ENCODE measurements at places on chromosomes 2 and 18.

DNA sequence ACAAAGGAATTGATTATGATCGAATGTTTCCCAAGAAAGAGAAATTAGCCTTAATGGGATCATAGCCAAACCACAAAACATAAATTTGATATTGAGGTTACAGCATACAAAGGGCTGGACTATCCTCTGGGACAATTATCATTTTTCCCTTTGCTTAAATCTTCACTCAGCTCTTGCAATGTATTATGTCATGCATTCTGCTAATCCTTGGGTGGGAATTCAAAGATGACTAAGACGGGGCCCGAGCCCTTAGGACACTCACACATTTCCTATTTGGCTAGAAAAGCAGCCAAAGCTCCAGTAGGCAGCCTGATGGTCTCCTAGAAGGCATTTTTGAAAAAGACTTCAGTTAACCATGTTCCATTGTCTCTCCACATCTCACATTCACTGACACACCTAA lies 17.2 kb upstream of the NMI start:
- DNase-seq = no peak

- DNase-seq = peak; percentile 67
Observed at GRCh38 chr2:98508709-98509066, 64.0 kb downstream of the INPP4A start.

- DNase-seq = no peak
Observed at GRCh38 chr2:26202981-26203490, 30.1 kb downstream of the GAREM2 start.

GRCh38 chr2:229731916-229732315 lies 17.6 kb upstream of the DNER start:
- DNase-seq = peak; percentile 37

DNA sequence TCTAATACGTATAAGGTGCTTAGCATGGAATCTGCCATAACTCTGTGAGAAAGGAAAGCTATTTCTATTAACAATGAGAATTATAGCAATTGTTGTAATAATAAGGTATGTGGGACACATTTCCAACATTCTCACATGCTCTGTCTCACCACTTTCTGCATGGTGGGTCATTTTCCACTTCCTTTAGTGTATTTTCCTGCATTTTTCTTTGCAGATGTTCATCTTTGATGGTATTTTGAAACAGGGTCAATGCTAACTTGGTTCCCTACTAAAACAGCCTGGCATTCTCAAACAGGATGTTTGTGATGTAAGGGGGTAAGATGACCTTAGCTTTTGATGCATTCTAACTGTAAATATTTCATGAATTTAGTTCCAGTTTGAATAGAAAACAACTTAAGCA lies 54.7 kb downstream of the MYO1B start:
- no peak for DNase-seq

- DNase-seq = no peak
Observed at GRCh38 chr2:60882971-60883753, 1.8 kb downstream of the REL start.

DNA sequence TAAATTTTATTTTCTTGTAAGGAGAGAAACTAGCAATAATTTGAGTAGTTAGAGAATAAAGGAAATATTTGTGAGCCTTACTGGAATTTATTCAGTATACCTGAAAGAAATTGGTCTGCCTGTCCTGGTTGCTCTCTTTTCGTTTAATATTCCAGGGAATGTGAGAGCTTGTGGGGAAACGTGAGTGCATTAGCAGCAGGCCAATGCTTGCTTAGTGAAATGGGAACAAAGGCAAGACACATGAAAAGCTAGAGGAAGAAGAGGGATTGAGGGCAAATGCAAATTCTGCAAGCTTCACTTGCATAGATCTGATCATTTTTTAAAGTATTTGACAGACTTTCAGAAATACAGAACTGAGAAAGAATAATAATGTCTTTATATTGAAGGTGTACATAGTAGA lies 111.0 kb downstream of the ERBB4 start:
- no peak for DNase-seq

DNA sequence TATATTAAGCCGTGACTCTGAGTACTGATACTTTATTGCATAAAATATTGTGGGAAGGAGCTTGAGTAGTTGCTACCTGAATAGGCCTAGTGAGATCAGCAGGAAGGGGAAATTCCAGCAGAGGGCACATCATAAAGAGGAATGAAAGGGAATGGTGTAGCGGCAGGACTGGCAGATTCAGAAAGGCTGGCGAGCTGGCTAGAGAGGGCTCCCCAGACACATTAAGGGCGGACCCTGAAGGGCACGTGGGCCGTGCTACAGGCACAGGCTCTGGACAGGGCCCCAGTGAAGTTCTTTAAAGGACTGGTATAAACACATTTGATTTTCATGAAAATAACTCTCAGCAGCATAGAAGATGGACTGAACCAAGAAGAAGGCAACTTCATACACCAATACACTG lies 43.0 kb downstream of the PTPN2 start:
- DNase-seq = no peak

DNA sequence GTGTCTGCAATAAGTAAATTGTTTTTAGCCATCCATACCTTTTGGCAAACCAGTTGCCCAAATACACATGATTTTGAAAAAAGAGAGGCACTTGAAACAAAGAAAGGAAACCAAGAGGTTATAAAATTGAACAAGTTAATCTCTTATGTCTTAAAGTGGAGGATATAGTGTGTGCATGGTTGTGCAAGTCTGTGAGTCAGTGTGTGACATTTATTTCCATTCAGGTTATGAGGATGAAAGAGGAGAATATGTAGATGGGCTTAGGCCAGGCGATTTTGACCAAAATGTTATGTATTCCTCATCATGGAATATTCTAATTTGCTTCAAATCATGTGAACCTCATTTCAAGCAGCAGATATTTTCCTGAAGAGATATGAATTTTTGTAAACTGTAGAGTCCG lies 123.3 kb downstream of the SETBP1 start:
- DNase-seq = no peak

DNA sequence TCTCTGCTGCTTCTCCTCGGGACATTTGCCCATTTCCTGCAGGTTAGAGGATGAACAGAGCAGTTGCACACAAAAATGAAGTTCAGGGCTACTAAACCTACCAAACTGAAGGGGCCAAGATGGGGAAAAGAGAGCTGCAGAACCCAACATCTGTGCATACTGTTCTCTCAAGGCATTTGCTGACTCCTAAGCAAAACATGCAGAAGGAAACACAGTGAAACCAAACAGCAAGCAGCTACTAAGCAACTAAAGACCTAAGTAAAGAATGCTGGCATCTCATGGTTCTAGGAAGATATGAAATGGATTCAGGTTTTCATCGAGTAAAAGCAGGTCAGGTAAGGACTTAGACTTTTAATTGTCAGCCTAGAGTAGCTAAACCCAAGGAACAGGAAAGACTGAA lies 111.9 kb upstream of the SYT4 start:
- no peak for DNase-seq

GRCh38 chr2:144249035-144249637 lies 270.8 kb downstream of the ZEB2 start:
- no peak for DNase-seq

GRCh38 chr2:240581811-240582210 lies 4.7 kb upstream of the CAPN10 start:
- no peak for DNase-seq

DNA sequence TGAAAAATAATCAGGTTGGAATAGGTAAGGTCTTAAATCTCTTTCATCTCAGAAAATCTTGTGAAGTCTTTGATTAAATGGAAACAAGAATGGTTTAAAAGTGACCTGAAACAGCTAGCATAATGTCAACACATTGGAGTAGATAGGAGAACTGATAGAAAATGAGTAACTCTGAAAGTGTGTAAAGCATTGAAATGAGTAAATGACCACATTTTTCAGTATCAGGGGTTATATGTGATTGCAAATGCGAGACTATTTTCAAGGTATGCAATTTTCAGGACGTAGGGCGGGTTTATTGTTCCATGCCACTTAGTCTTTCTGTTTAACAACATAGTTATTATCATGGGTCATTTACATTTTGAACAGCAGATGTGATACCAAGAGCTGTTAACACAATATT lies 1383.2 kb downstream of the LRP1B start:
- DNase-seq = no peak

DNA sequence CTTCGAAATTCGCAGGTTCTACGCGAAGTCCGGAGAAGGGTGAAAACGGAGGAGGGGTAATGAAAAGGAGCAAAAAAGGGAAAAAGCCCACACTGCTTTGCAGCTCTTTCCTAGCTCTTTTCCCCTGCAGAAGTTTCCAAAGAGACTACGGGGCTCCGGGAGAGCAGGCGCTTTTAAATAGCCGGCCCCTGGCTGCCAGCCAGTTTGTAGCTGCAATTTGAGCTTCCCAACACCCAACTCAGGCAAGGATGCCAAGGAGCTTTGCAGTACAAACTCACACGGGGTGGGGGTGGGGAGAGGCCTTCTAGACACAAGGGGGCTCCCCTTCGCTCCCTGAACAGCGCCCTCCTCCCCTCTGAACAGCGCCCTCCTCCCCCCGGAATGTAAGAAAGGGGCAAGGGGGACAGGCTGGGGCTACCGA lies at the start of gene IGFBP5:
Gene IGFBP5 (minus strand): TSS at position 149 of the 421 bp plus-strand sequence. CDS start 774 bp downstream, outside the sequence.
- peak; percentile 95 for DNase-seq

DNA sequence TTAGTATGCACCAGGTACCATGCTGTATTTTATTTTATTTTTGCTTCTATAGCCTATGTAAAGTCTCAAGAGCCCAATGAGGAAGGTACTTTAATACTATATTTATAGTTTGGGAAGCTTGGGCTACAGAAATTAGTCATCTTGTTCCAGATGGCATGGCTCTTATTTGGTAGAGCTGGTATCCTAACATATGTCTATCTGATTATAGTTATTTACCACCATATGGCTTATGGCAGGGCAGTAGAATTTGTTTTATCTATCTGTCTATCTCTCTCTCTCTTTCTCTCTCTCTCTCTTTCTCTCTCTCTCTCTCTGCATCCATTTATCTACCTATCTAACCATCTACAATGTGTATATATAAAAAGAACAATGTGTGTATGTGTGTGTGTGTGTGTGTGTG lies 1293.7 kb upstream of the SLC39A10 start:
- no peak for DNase-seq

DNA sequence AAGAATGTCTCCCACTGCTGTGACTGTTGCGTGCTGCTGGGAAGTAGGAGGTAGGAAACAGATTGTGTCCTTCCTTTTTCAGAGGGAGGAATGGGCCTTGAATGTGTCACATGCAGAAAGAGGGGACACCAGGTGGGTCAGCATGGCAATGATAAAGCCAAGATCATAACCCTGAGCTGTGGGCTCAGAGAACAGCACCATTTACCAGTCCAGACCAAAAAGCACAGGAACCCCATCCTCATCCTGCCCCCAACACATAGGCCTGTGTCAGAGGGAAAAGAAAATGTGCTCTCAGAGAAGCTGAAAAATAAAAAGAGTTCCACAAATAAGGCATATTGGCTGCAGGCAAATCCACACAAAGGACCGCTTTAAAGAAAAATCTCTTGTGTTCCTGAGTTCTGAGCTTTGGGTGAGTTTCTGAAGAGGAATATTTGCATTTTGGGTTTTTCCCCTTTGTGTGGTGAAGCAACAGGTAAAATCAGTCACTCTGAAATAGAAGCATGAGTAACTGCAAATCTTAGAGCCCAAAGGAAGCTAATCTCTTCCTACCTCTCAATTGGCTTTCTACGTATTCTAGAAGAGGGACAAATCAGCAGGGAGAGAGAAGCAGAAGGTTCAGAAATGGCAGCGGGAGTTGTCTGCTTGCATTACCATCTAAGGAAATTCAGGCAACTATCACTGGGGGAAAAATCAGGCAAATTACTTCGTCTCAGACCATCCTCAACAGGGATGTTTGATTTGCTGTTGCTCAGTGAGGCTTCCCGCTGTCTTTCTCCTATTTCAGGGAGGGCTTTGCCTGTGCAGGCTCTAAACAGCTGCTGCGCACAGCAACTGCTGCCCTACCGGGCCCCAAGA lies 106.8 kb downstream of the BCL11A start:
- no peak for DNase-seq

GRCh38 chr2:73291461-73292315 lies 1.7 kb downstream of the EGR4 start:
- DNase-seq = no peak

- no peak for DNase-seq
Observed at GRCh38 chr2:71235930-71236587, 9.2 kb upstream of the PAIP2B start.

GRCh38 chr2:151336863-151337371 lies 20.5 kb upstream of the TNFAIP6 start:
- no peak for DNase-seq

DNA sequence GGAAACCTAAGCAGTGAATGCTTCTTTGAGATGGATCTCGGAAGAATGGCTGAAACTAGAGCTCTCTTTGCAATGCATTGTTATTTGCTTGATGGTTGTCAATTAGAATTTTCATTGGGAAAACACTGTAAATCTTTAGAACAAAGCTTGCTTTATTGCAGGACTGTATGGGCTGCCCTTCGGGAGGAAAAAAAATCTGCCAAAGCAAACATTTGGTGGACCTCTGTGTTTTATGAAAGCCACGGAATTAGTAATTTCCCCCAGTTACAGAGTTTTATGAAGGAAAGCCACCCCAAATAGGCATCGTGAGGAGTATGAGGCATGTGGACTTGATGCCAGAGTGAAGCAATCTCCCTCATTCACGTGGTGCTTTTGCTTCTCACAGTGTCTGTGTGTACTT lies 33.5 kb downstream of the RHBDD1 start:
- DNase-seq = no peak

GRCh38 chr2:235264512-235264911 lies 229.3 kb upstream of the AGAP1 start:
- DNase-seq = no peak

DNA sequence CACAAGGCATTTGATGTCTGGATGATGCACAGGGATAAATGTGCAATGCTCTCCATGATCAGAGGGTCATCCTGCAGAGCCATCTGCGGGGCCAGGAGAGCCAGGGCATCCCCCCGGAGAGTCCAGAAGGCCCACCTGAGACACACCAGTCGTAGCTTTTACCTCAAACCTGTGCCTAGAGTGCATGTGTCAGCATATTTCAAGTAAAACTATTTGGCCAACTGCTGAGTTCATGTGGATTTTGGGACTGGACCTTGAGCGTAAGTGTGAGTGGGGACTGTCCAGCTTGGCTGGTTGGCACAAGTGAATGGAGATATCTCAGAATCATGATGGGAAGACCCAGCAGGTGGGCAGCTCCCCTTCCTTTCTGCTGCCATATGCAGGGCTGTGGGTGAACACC lies 147.8 kb upstream of the TPO start:
- no peak for DNase-seq

GRCh38 chr2:140539242-140539875 lies 1591.5 kb downstream of the LRP1B start:
- DNase-seq = no peak

DNA sequence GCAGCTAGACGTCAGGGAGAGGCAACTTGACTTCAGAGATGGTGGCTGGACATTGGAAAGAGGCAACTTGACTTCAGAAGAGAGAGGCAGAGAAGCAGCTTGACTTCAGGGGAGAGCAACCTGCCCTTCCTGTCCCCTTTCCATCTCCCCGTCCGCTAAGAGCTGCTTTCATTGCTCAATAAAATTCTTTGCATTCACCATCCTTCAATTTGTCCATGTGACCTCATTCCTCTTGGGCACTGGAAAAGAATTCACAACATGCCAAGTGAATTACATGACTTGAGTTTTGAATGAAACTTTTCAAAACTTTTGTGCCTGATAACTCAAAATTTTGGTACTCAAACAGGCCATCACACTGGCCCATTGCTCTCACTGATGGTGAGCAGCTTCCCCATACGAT lies 158.9 kb downstream of the DPP4 start:
- no peak for DNase-seq

All from left ventricle myocardium superior (tissue), 1 donor.